ENCODE measurements at places on chromosomes 2 and 18. TPM values are rescaled to one million over a fixed set of nuclear protein-coding genes. Genes with fewer than 3 reads are reported as not detected.

Gene SLC5A7
- total RNA-seq = not detected

Gene ARL4C
- 12.5 TPM for total RNA-seq

Gene MYCN
- total RNA-seq = not detected

Gene LIPG
- total RNA-seq = under 0.01 TPM

Gene DES
- 4.3 TPM for total RNA-seq

Gene KIF5C
- total RNA-seq = 0.28 TPM

Gene CRACDL
- not detected for total RNA-seq

All from IMR-90 (cell line).